ENCODE measurements at places on chromosomes 7 and 10. TPM values are rescaled to one million over a fixed set of nuclear protein-coding genes. Genes with fewer than 3 reads are reported as not detected.

- DNase-seq: no peak
These were observed 38.3 kb downstream of the JAKMIP3 start for GRCh38 chr10:132104062-132104461.

- DNase-seq: no peak
These were observed 37.1 kb downstream of the SLC25A13 start for GRCh38 chr7:96284835-96285234.

Gene SEMA4G
- 2.9 TPM for total RNA-seq

DNA sequence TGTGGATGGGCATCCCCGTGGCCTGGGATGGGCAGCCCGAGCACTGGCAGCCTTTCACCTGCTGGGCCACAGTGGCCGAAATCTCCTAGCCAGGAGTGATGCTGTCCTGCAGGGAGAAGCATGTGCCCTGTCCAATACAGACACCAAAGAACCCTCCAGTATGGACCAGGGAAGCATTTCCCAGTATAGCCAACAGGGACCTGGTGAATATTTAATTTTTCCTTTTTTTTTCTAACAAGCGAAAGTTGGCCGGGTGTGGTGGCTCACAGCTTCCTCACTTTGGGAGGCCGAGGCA is 11.0 kb downstream of the IMPDH1 start:
- no peak for DNase-seq

DNA sequence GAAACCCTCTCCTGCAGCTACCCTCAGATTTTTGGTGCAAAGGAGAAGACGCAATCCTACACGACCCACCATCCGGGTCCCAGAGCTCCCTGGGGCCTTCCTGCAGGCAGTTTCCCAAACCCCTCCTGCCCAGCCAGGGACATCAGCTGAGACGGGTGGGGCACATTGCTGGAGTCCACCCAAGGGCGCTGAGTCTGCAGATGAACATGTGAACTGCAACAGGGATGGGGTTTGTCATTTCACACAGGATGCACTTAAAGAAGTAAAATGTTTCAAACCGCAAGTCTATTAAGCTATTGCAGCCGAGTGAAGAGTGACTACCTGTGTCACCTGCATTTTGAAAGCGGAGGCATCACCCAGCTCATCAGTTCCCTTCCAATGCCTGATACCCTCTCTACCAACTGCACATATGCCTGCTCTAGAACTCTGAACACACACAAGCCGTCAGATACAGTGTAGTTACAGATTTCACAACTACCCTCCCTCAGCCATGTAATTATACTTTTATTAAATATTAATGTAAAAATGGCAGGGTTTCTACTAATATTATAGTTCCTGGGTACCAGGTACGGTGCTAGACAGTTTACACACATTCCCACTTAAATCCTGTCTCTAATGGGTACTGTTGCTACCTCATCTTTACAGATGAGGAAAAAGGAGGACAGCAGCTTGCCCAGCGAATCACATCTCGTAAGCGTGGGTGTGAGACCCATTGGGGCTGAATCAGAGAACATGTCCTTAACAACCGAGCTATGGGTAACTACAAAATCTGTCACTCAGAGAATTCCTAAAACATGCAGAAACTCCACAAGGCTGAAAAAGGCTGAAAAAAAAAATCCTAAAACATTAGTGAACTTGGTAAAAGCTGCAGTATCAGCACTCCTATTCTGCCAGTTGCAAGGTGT is 71.2 kb downstream of the GRB10 start:
- no peak for DNase-seq

Gene UPK3B
- 1.0 TPM for total RNA-seq

Gene NPC1L1
- total RNA-seq: not detected

DNA sequence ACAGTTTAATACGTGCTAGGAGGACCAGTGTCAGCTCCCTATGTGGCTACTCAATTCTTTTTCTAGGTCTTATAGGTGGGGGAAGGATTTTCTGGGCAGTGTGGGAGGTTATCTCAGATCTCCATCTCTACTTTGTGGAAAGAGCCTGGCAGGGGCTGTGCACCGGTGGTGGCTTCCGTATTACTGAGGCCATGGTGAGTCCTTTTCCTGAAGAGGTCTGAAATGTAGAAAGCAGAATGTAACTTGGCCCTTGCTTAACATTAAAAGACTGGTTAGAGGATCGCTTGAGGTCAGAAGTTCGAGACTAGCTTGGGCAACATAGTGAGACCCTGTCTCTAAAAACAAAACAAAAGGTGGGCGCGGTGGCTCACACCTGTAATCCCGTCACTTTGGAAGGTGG is 2.7 kb upstream of the TPST1 start:
- DNase-seq: no peak

Gene IDI2
- total RNA-seq: not detected

Gene GRID1
- total RNA-seq: 5.4 TPM

Gene EGFR
- 34.5 TPM for total RNA-seq

Gene CPED1
- total RNA-seq: 18.1 TPM

Gene VIPR2
- not detected for total RNA-seq

Gene CISD1
- 63.0 TPM for total RNA-seq

Data from HT1080 (cell line).